ENCODE measurements at places on chromosomes 4 and X.

GRCh38 chr4:19992471-19993093 lies 259.1 kb upstream of the SLIT2 start:
- no peak for DNase-seq

- DNase-seq, result no peak
These were observed 37.6 kb upstream of the CRMP1 start for GRCh38 chr4:5930456-5930855.

DNA sequence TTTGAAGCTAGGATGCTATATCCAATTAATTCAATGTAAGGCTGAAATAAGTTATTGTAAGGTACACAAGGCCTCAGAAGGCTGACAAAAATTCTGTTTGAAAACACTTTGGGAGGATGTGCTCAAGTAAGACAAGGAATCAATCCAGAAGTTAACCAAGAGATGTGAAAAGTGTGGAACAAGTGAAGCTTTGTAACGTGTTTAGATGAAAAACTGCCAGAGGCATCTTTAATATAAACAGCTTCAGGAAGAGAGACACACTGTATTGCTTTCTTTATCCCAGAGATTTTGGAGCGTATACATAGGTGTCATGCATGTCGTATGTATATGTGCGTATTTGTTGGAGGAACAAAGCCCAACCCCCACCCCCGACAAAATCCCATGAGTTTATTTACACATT lies 28.3 kb upstream of the YTHDC1 start:
- no peak for DNase-seq

- DNase-seq, result no peak
These were observed 205.0 kb upstream of the PDE5A start for GRCh38 chr4:119833611-119834010.

DNA sequence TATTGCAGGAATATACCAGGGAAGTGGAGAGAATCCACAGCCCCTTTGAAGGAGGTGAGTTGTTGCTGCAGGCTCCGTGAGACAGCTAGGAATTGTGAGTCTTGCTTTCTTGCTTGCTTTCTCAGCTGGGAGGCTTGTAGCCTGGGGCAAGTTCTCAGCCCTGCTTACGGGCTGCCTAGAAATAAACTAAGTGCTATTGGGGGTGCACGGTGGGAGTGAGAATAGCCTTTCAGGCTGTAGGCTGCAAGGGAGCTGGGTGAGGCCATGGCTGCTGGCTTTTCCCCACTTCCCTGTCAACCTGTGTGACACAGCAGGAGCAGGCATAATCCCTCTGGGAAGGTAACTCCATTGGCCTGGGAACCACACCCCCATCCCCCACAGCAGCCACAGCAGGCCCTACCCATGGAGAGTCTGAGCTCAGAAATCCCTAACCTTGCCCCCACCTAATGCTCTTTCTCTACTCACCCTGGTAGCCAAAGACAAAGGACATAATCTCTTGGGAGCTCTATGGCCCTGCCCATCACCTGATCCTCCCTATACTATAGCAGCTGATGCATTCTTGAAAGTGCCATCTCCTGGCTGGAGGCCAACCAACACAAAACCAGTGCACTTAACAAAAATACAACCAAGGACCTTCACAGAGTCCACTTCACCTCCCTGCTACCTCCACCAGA lies 113.0 kb downstream of the MMRN1 start:
- DNase-seq, result no peak

DNA sequence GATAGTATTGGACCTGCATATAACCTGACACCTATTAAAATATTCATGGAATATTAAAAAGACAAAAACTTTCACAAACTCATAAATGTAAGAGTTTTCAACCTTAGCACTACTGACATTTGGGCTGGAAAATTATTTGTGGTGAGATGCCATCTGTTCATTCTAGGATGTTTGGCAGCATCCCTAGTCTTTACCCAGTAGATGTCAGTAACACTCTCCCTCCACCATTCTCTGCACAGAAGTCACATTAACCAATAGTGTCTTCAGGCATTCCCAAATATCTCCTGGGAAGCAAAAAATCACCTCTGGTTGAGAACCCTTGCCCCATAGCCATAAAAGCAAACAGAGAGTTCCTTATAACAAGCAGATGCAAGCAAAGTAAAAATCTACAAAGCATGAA lies 41.4 kb upstream of the NDST4 start:
- DNase-seq, result no peak

GRCh38 chr4:1493540-1494287 lies 87.5 kb upstream of the NKX1-1 start:
- no peak for DNase-seq

DNA sequence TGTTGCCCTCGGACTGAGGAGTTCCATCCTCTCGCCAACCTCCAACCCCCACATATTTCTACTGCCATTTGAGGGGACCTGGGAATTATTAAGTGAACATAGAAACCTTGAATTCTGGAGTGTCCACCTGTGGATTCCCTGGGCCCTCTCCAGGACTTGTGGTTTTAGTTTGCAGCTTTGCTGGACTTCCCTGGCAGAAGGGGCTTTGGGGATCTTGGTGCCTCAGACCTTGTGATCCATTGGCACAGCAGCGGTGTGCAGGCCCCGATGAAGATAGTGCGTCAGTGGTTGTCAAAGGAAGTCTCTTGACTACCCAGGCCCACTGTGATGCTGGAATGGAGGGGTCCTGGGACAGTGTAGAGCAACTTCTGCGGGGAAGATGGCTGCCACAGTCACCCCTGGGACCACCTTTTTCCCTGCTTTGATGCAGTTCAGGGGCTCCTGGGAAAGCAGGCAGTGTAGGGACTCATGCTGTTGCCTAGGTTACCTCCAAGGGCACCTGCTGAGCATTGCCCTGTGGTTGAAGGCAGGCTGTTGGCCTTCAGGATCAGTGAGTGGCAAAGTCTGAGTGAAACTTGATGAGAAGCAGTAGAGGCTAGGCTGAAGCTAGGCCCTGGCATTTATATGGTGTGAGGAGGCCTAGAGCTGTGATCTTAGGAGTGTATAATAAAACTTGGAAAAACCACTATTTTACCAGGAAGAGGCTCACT lies 2.2 kb downstream of the SLC16A2 start:
- no peak for DNase-seq

DNA sequence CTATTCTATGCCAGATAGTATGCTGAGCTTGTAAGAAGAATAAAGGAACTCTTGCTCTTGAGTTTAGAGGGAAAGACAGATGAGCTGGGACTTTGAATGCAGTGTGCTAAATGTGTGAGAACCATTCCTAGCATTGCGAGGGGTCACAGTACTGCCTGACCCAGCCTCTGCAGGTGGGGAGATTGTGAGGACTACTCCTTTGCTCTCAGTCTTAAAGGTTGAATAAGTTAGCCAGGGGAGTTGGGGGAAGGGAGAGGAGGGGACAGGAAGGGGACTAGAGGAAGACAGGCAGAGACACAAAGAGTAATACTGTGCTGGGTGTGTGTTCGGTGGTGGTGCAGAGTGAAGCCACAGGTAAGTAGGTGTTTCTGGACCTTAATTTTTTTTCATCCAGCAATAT lies 41.7 kb downstream of the DCUN1D4 start:
- DNase-seq, result no peak

DNA sequence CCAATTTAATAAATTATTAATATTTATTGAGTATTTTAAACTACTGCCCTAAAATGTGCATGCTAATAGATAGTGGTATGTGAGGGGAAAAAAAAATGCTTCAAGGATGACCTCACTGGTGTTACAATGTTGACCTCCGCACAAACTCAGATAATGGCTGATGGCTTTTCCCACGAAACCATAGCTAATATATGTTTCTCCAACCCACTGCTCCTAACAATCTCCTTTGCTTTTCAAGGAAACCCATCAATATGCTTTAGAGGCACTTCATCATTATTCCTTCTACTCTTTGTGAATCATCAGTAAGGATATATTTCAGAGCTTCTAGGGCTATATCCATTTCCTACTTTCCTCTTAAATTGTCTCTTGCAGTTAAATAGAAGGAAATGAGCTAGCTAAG lies 1752.0 kb upstream of the TENM3 start:
- no peak for DNase-seq

GRCh38 chrX:65757943-65758342 lies 90.5 kb downstream of the MSN start:
- no peak for DNase-seq

DNA sequence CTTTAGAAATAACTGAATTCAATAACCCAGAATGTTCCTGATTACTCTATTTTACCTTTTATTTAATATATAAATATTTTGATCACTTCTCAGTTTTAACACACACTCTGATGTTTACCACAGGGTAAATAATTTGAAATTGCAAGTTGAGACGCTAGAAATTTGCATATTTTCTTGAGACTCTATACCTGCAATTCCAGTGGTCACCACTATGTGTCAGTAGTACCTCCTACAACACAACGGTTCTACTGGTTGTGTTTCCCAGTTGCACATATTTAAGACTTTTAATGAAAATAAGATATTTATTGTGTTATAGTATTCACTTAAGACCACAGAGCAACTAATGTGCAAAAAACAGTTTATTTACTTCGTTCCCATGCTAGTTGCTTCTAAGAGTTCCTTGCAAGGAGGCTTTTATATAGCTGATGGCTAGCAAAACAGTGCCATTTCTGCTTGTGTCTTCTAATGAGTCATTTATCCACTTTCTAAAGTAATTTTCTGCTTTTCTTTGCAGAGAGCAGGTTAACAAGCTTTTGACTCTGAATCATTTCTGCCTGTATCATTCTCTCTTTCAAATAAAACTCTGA lies 98.9 kb upstream of the PDLIM3 start:
- DNase-seq, result no peak

DNA sequence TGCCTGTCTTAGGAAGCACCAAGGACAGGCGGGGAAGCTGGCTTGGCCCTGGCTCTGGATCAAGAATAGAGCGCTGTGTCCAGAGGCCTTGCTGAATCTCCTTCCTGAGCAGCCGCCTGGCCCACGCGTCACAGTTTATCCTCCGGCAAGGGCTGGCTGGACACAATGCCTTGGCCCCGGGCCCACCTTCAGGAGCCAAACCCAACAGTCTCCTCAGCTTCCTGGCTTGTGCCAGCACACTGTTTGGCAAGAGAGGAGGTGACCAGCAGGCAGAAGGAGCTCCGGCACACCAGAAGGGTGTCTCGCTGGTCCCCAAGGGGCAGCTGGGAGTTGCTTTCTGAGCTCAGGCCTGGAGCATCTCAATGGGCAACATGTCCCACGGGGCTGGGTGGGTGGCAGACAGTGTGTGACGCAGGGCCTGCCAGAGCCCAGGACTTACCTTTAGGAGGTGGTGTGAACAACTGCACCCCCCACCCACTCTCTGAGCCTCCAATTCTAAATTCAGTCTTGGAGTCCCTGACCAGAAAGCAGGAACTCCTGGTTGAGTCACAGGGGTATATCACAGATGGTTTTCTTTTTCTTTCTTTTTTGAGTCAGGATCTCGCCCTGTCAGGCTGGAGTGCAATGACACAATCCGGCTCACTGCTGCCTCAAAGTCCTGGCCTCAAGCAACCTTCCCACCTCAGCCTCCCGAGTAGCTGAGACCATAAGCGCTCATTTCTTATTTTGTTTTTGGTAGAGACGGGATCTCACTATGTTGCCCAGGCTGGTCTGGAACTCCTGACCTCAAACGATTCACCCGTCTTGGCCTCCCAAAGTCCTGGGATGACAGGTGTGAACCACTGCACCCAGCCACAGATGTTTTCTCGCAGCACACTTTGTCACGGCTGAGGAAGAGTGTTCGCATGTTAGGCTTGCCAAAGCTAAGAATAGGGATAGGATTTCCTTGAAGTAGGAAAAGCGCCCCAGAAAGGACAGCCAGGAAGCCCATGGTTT lies 361.2 kb downstream of the BCOR start:
- DNase-seq, result no peak

DNA sequence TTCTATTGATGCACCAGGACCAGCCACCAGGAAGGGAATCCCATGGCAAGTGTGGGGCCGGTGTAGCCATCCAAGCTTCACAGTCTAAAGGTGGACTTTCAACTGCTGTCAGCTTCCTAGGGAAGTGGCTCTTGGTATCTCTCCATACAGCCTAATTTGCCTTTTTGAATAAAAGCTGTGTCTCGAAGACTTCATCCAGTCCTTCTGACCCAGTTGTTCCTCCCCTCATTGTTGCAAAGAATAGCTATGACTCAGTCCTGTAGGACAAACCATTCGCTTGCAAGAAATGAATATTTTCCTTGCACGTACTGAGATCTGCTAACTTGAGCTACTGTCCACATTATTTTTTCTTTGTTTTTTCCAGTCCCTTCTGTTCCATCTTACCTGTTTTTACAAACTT lies 145.1 kb upstream of the CTSO start:
- DNase-seq, result no peak

- no peak for DNase-seq
These were observed 236.5 kb downstream of the GLUD2 start for GRCh38 chrX:121283921-121284320.

GRCh38 chrX:115898382-115899001 lies 272.1 kb upstream of the AGTR2 start:
- DNase-seq, result no peak

- no peak for DNase-seq
These were observed 47.8 kb downstream of the SLIT2 start for GRCh38 chr4:20299515-20299914.

GRCh38 chr4:74374128-74374527 lies 9.2 kb downstream of the EREG start:
- no peak for DNase-seq

DNA sequence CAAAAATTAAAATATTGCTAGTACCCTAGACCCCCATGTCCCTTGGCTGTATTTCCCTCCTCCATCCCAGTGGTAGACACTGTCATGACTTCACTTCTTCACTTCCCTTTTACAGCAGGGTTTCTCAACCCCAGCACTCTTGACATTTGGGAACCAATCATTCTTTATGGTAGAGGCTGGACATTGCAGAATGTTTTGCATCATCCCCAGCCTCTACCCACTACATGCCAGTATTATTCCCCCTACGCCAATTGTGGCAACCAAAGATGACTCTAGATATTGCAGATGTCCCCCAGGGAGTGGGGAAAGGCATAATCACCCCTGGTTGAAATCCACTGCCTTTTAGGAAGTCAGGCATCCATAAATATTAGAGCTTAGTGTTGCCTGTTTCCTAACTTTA lies 138.6 kb downstream of the AMELX start:
- DNase-seq, result no peak

DNA sequence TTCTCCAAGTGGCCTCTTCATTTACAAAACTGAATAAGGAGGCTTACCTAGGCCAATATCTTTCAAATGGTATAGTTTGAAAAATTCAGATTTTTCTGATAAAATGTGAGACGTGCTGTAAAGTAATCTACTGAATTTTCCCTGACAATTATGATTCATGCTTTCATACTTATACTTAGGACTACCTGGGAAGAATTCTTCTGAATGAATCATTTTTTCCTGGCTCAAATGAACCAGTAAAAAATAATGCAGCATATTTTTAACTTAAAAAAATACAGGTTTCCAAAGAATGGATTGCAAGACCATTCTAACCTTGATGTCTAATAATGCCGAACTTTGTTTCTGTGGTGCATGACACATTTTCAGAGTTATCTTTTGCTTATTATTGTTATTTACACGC lies 375.4 kb downstream of the ZNF674 start:
- no peak for DNase-seq

GRCh38 chrX:17412692-17413091 lies 37.7 kb downstream of the NHS start:
- no peak for DNase-seq

- no peak for DNase-seq
These were observed 135.0 kb downstream of the GC start for GRCh38 chr4:71648923-71649322.
